ENCODE measurements at places on chromosomes 6 and 20. TPM values are rescaled to one million over a fixed set of nuclear protein-coding genes. Genes with fewer than 3 reads are reported as not detected.

GRCh38 chr20:57619051-57619831 lies 985 bp downstream of the ZBP1 start:
- DNase-seq: peak; percentile 86
- no peaks in the 10 kb centered on the region for H3K27me3 ChIP-seq
- peak overlapping the region; percentile 45 for H3K4me3 ChIP-seq
- H3K36me3 ChIP-seq: peaks cover 24% of the 10 kb centered on the region

GRCh38 chr6:126385536-126385935 lies 45.6 kb downstream of the CENPW start:
- no peaks in the 10 kb centered on the region for H3K4me1 ChIP-seq
- no peak overlapping the region for H3K27ac ChIP-seq
- H3K27me3 ChIP-seq: no peaks in the 10 kb centered on the region
- H3K36me3 ChIP-seq: no peaks in the 10 kb centered on the region
- H3K4me3 ChIP-seq: no peak overlapping the region
- no peak for DNase-seq

GRCh38 chr6:142861711-142862110 lies 83.3 kb downstream of the HIVEP2 start:
- no peaks in the 10 kb centered on the region for H3K27me3 ChIP-seq
- no peaks in the 10 kb centered on the region for H3K36me3 ChIP-seq
- H3K4me3 ChIP-seq: no peak overlapping the region
- peaks cover 14% of the 10 kb centered on the region for H3K4me1 ChIP-seq
- no peak for DNase-seq

GRCh38 chr20:38184101-38184500 lies 19.0 kb upstream of the TGM2 start:
- H3K4me1 ChIP-seq: no peaks in the 10 kb centered on the region
- DNase-seq: no peak
- H3K27me3 ChIP-seq: peaks cover 3% of the 10 kb centered on the region

Gene SLC35A1
- 13.4 TPM for total RNA-seq

Gene OPRL1
- 1.2 TPM for total RNA-seq
